ENCODE measurements at places on chromosomes 6 and 20.

DNA sequence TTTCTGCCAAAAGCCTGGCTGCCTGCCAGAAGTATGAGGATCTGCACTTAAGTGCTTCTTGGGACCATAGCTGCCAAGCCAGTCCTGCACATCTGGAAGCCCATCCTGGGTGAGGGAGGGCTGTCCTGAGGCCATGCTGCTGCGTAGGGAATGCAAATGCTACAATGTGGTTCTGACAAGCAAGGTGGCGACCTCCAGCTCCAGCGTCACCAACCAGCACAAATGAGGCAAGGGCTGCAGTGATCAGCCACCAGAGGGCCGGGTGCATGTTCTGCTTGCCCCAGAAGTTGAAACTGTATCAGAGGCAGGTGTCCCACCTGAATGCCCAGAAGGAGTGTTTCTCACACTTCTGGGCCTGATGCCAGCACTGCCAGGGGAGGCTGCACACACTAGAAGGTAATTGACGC is 99.1 kb upstream of the KCNQ5 start:
- DNase-seq = peak; percentile 47

DNA sequence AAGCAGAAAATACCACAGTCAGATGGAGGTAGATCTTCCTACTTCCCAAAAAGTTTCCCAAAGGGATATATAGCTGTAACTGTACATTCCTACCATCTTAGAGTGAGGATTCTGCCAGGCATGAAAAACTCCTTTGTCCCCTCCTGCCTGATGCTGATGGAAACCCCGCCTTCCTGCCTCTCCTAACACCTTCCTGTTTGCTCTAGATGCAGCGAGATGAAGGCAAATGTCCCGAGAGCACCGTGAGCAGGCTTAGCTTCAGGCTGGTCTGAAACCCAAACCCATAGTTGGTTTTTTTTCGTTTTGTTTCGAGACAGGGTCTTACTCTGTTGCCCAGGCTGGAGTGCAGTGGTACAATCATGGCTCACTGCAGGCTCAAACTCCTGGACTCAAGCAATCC is 55.6 kb downstream of the MYB start:
- no peak for DNase-seq

DNA sequence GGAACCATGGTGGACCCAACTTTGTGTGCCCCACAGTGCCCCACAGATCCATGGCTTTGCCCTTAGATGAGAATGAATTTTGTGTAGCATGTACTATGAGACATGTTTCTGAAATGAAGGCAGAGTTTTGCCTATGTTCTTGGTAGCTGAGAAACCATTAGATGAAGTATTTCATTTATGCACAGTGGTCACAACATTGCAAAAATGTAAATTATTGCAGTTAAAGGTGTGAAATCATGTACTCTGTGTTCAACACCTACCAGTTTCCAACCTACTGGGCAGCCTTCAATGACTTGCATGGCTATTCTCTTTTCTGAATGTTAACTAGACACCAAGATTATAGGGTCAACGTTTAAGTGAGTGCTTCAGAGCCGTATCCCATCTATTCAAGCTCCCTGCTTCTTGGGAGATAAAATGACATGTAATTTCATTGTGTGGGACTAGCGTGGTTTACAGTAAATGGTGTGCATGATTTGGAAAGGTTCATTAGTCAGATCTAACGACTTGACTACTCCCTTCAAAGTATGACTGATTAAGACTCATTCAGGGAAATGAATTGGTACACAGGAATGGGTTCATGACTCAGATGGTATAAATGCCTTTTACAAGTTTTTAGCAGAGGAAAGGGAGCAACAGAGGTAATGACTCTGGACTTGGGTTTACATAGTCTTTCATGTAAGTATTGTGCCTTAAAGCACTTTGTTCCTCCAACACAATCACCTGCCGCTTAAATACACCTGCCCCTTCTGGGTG is 106.1 kb upstream of the AKIRIN2 start:
- no peak for DNase-seq

- DNase-seq = no peak
Measured at GRCh38 chr6:33692078-33692759, 19.3 kb downstream of the UQCC2 start.

- DNase-seq = no peak
Measured at GRCh38 chr20:46347841-46348803, 39.8 kb upstream of the CDH22 start.

DNA sequence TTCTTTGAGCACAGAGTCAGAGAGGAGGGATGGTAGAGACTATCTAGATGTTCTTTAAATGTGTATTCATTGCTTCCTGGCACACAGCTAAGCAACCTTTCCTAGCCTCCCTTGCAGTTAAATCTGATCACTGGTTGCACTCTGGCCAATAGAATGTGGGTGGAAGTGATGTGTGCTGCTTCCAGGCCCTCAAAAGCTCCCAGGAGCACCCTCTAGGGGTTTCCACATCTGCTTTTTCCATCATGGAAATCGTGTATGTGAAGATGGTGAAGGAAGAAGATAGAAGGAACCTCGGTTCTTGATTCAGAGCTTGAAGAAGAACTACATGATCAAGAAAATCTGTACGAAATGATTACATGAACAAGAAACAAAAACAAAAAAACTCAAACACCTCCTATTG is 149.8 kb upstream of the JAG1 start:
- DNase-seq = no peak

DNA sequence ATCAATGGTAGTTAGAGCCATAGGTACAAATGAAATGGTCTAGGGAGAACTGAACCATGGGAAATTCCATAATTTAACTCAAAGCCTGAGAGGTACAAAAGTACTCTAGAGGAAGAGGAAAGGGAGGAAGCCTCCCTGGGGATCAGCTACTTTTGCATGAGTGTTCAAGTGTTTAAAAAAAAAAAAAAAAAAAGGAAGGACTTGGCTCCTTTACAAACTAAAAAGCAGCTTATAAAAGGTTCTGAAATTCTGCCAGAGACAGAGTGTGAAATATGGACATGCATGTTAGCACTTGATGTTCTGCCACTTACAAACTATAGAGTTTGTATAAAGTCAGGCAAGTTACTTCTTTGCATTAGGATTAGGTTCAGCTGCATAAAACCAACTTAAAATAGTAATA is 290.0 kb downstream of the TBC1D7 start:
- DNase-seq = no peak

GRCh38 chr6:13695252-13695651 is 16.4 kb downstream of the RANBP9 start:
- DNase-seq = no peak

DNA sequence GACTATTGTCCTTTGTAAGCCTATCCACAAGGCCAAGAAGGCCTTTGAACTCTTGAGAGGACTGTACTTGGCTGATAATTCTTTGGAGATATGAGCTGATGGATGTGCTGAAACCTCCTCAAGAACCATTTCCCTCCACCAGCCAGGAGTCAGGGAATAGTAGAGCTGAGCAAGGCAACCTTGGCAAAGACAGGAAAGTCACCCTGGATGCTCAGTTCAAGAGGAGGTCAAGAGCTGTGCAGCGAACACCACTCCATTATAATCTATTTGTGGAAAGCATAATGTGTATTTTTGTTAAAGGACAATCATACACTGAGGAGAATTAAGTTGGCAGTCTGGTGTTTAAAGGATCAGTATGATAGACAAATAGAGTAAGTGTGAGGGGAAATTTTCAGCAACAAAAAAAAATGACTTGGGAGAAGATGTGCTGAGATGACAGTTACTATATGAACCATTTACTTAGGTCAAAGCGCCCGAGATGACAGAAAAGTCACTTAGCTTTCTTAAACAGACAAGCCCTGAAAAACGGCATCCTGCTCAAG is 177.2 kb upstream of the COL21A1 start:
- DNase-seq = no peak

DNA sequence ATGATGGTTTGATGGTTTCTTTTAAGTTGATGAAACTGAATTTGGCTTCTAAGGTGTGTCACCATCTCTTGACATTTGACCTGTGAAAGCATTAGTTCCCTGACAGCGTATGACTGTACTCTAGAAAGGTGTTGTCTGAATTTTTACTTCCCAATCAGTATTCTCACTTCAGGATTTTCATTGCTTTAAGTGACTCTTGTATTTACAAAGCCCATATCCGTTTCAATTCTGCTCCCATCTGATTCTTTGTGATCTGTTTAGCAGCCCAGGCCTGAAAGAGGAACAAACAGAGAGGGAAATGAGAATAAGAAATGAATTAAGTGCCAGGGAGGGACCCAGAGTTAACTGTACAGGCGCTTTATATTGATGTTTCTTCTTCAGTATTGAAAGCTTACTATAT is 73.7 kb downstream of the FARS2 start:
- no peak for DNase-seq

GRCh38 chr6:11277275-11278206 is 45.1 kb upstream of the NEDD9 start:
- DNase-seq = peak; percentile 69

DNA sequence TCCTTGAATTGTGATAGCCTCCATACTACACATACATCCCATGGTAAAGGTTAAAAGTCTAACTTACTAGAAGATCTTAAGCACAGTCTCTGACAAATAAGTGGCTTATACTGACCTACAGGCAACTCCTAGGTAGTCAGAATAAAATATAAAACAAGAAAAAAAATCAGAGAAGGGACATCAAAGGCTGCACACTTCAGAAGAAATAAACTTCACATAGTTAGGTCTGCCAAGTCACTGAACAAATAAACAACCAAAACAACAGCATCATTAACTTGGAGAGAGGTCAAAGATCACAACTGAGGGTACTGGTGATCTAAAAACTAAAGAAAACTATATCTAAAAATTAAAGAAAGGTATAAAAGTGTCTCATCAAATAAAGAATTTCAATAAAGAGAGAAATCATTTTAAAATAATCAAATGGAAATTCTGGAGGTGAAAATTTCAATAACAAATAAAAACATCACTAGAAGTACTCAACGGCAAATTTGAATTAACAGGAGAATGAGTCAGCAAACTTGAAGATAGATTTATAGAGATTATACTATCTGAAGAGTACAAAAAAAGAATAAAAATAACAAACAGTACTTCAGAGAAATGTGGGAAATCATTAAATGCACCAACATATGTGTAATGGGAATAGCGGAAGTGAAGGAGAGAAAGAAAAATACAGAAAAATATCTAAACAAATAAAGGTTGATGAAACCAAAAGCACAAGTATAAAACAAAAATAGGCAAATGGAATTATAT is 88.0 kb upstream of the UST start:
- no peak for DNase-seq

DNA sequence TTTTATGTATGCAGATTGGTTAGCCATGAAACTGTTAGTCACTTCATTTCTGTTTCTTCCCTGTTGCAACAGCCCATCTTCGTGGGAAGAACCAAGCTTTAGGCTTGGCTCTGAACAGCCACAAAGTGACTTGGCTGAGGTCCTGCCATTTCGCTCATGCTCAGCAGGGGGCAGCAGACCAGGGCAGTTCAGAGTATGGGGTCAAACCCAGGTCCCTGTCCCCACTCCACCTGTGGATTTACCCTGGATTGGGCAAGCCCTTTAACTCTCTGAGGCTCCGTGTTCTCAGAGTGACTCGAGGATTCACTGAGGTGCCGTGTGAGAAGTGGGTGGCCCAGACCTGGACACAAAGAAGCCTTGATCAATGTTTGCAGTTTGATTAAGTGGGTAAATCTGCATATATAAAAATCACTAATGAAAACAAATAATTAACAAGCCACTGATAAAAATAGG is 19.8 kb upstream of the MAP1LC3A start:
- DNase-seq = peak; percentile 15

- DNase-seq = peak; percentile 33
Measured at GRCh38 chr20:10453241-10453640, 18.1 kb downstream of the SLX4IP start.

DNA sequence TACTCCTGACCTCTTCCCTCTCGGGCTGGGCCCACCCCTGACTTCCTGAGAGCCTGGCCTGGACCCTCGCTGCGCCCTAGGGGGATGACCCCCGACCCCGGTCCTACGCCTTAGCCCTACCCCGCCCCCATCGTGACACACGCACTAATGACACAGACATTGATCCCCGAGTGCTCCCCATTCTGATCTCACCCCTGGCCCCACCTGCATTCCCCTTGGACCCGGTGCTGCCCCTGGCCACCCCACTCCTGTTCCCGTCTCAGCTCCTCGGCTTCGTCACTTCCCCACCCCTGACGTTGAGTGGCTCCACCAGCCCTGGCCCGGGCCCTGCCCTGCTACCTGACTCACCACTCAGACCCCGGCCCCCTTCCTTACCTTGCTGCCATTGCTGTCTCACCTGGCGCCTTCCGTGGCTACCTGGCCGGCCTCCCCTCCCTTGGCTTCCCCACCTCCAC is 12.1 kb downstream of the RBCK1 start:
- no peak for DNase-seq

GRCh38 chr20:24686156-24686555 is 216.7 kb downstream of the SYNDIG1 start:
- DNase-seq = no peak

- no peak for DNase-seq
Measured at GRCh38 chr6:162639951-162640350, 87.6 kb downstream of the PRKN start.

- peak; percentile 84 for DNase-seq
Measured at GRCh38 chr6:125995972-125996580, 9.7 kb downstream of the TRMT11 start.

- DNase-seq = no peak
Measured at GRCh38 chr6:168050881-168051586, 28.0 kb downstream of the FRMD1 start.

DNA sequence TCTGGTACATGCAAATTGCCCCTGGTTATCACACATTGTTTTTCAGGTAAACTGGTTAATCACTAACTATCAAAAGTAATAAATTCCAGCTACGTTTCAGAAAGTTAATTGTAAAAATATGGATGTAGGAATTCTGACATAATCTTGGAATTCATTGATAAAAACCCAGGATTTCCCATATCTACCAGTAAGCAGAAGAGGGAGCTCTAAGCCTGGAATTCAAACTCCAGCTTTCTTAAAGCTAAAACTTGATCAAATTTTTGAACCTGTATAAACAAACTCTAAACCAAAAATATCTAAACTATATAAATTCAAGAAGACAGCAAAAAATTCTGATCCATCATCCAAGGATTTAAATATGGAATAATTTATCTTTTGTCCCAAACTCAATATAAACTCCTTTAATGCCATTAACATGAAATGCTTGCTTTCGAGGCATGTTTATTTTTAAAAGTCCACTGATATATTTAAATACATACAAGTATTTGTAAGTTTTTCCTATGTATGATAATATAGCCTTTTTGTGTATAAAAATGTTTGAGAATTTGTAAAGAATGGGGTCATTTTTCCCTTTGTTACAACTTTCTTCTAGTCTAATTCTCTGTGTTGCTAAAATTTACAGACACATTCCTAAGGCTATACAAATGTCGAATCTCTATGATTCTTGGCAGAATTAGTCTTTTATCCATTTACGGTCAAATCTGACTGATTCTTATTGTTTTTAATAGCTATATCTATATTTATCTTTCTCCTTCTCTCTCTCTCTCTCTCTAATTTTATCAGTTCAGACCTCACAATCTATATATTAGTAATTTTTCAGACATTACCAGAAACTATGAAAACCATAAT is 91.4 kb upstream of the RNF217 start:
- no peak for DNase-seq

DNA sequence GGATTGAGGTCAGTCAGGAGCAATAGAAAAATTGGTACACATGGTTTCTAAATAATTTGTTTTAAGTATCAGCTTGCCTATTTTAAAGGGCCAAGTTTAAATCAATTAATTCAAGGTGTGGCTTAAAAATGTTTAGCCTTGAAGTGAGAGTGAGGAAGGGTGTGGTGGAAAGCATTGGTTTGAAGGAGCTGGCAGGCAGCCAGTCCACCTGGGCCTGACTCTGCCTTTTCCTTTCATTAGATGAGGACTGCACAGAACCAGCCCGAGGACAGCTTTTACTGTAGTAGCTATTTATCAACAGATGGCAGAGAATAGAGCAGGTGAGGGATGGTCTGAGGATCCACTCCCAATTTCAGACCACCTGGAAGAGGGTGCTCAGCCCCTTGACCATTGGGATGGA is 42.4 kb downstream of the DHX35 start:
- peak; percentile 25 for DNase-seq

- no peak for DNase-seq
Measured at GRCh38 chr6:797479-798077, 104.6 kb upstream of the EXOC2 start.
